NCI-H510A (cell line): ENCODE measurements at places on chromosomes 7 and 10.

DNA sequence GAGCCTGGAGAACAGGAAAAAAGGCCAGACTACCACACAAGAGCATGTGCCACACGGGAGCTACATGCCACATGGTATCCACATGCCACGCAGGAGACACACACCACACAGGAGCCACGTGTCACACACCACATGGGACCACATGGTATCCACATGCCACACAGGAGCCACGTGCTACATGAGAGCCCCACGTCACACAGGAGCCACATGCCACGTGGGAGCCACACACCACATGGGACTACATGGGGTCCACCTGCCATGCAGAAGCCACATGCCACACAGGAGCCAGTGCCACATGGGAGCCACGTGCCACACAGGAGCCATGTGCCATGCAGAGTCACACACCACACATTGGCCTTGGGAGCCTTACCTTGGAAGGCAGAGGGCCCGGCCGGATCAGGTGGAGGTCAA is 244.4 kb upstream of the PPP2R2D start:
- no peak for DNase-seq

DNA sequence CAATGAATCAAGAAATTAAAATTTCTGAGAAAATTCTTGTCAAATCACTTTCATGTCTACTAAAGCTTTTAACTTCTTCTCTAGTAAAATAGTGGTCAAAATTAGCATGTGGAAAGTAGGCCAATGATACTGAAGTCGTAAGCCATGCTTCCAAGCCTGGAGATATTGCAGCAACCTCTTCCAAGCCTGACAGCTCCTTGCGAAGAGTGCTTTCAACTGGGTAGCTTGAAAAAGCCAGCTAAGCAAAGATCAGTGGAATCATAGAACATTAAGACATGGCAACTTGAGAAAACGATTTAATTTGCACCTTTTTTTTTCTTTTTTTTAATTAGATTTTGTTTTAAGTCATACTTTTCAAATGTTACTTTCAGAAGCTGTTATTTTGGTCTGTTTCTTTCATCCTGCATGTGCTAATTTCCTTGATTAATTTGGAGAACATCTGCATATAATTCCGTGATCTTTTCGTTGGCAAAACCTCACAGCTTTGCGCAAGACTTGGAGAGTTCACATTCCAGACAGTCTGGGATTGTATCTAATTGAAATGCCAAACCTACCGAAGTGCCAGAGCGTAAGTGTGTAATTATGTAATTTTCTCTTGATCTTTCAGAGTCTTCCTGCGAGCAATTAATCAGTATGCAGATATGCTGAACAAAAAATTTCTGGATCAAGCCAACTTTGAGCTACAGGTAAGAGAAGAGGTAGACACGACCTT is 142.2 kb upstream of the INSYN2A start:
- no peak for DNase-seq

GRCh38 chr10:77442699-77443189 is 194.9 kb downstream of the KCNMA1 start:
- peak; percentile 66 for DNase-seq

DNA sequence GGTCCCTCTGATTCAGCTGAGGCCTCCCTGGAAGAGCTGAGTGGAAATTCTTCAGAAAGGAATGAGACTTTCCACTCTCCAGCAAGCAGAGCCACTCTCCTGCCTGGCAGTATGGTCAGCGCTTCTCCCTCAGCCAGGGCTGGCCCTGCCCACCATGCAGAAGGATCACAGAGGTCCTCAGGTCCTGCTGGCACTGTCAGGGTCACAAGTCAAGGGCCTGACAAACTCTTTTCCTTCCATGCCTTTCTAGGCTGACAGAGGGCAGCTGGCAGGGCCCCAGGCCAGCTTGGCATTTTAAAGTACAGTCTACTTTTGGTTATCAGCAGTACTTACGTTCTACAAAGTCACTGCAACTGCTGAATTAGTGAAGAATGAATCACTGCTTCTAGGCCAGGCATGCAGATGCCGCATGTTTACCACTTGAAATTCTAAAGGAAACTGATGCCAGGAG is 119.3 kb upstream of the FRMD4A start:
- DNase-seq, result no peak

- DNase-seq, result no peak
Measured at GRCh38 chr7:40937879-40938278, 765.0 kb downstream of the INHBA start.

GRCh38 chr7:43364391-43364790 is 218.5 kb upstream of the STK17A start:
- no peak for DNase-seq

DNA sequence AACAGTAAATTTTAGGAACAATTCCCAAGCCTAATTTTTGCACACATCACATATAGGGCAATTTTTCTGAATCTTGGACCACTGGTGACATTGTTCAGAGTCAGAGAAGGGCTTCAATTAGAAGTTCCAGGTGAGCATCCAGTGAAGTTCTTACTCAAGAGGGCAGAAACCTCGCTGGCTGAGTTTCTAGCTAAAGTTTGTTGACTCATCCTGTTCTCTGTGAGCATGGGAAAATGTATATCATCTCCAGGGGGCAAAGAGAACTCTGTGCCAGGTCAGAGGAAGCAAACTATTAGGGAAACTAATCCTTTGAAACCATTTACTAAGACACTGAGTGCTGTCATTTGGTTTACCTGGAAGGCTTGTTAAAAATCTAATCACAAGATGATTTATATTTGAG is 695.6 kb upstream of the IGFBP3 start:
- DNase-seq, result no peak

- DNase-seq, result no peak
Measured at GRCh38 chr10:16192337-16192736, 244.5 kb upstream of the PTER start.

GRCh38 chr7:56009695-56010094 is 41.5 kb downstream of the PSPH start:
- peak; percentile 95 for DNase-seq

DNA sequence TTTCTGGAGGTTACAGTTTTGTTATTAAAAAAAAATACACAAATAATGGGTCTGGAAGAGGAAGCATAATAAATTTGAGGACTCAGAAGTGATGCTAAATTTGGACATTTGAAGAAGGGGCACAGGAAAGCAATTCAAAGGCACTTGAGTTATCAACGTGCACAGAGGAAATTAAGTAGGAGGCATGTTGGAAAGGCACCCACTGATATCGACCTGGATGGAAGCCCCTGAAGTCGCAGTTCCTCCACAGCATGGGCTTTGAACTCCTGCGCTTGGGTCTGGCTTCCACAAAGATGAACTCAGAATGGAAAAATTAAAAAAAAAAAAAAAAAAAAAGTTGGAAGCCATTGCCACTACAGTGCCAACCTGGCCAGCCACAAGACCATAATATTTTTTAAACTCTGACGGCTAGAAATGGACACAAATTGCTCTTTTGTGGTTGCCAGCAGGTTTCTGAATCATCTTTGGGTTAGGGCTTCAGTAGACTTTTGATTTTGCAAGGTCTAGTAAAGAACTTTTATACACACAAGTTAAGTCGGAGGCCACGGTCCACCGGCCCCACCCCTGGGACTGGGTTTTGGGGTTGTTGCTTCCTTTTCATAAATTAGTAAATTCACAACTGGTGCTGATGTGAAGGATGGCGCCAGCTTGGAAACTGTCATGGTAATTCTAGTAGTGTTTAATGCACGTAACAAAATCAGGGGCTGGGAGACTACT is 21.6 kb downstream of the JCAD start:
- DNase-seq, result no peak

DNA sequence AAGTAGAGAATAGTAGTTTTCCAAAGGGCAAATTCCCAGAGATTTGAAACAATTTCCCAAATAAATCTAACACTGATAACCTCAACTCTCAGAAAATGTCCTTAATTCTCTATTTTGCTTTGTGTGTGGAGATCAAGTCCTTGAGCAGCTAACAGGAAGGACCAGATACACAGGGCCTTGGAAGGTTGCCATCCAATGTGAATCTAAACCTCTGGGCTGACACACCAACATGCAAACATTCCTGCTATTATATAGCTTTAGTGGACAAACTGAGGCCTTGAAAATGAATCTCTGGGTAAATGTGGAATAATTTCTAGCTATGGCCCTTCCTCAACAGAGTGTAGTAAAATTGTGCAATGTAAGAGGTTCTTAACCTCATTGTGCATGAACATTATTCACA is 44.1 kb upstream of the PARD3 start:
- peak; percentile 2 for DNase-seq

DNA sequence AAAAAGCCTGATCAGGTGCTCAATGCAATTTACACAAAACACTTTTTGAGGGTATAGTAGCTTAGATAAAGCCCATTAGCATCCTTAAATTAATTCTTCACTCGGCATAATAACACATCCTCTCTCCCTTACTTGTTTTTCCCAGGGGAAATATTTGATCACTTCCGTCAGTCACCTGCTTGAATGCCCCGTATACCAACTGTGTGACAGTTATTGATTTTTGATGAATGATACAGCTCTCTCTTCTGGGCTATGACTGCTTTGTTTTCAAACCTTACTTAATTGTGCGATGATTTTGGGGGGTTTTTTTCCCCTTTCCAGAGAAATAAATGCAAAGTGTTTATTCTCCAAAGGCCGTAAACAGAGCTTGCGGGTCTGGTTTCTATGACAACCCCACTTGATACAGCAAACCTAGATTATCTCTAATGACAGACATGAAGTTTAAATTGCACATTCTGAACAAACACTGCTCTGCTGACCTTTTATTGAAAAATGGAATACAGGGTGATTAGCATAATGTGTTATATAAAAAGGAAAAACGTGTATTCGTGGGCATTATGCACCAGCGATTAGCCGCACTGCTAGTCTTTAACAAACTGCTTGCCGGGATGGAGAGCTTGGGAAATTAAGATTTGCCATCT is 78.4 kb upstream of the NANOS1 start:
- no peak for DNase-seq

DNA sequence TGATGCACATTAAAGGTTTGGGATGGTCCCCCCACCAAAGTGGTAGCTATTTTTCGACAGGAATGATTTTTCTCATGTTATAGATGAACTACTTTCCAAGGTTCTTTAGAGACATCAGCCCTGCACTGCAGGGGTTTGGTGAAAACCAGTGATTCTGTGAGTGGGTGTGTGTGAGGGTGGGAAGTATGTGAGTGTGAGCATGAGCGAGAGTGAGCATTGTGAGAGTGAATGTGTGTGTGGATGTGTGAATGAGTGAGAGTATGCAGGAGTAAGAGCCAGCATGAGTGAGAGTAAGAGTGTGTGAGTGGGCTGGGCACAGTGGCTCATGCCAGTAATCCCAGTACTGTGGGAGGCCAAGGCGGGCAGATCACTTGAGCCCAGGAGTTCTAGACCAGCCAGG is 75.0 kb downstream of the GOLGA7B start:
- no peak for DNase-seq

- no peak for DNase-seq
Measured at GRCh38 chr10:131422731-131423130, 111.2 kb upstream of the TCERG1L start.

DNA sequence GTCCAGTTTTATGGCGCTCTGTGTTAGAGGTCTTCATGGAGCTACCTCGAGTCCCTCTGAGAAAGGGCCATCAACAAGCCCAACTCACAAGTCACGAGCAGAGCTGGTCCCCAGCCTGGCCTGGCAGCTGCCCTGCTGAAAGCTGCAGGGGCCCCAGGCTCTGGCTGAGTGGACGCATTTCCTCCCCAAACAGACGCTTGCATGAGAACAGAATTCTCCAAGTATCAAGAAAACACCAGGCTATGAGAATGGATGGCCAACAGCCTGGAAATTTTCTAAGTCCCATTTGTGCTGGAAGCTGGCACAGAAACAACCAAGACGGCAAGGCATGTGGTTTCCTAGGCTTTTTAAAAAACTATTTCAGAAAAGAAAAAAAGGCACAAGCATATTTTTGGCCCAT is 114.8 kb downstream of the FAM53B start:
- no peak for DNase-seq

- DNase-seq, result no peak
Measured at GRCh38 chr7:150992833-150993302, 2.1 kb downstream of the NOS3 start.

DNA sequence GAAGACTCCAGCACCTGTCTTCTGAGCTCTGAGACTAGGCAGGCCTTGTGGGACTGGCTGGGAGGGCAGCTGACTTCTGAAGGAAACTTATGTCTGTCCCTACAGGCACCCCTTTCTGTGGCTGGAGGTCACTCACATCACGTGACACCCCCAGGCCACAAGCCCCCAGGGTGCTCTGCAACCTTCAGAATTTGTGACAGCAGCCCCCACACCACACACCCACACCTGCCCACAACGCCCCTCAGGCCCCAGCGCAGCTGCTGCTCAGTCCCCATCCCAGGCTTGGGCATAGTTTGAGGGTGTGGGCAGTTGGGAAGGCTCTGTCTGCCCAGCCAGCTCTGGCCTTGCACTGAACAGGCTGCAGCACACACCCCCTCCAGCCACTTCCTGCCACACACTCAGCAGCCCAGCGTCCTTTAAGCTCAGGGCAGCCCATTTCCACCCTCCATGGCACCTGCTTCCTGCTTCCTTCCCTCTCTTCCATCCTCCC is 80.0 kb upstream of the UNC5B start:
- DNase-seq, result no peak

DNA sequence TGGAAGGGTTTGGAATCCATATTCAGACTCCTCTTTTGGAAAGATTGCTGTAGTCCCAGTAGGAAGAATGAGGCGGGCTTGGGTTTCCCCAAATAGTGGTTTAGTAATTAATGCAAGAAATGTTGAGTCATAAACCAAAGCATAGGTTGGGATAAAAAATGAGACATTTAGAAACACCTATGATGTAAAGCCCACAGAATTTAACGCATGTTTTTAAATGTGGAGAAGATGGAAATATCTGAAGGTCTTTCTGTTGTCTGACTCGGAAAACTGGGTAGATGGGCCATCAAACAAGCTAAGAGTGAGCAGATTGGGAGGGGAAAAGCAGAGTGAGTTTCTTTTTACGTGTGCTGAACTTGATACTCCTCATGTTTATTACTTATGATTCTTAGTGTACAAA is 62.2 kb downstream of the LANCL2 start:
- DNase-seq, result no peak

DNA sequence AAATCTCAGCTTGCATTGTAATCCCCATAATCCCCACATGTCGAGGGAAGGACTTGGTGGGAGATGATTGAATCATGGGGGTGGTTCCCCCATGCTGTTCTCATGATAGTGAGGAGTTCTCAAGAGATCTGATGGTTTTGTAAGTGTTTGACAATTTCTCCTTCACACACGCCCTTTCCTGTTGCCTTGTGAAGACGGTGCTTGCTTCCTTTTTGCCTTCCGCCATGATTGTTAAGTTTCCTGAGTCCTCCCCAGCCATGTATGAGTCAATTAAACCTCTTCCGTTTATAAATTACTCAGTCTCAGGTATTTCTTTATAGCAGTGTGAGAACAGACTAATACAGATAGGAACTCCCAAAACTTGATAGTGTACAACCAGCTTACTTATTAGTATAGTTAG is 98.6 kb downstream of the CREM start:
- DNase-seq, result no peak

DNA sequence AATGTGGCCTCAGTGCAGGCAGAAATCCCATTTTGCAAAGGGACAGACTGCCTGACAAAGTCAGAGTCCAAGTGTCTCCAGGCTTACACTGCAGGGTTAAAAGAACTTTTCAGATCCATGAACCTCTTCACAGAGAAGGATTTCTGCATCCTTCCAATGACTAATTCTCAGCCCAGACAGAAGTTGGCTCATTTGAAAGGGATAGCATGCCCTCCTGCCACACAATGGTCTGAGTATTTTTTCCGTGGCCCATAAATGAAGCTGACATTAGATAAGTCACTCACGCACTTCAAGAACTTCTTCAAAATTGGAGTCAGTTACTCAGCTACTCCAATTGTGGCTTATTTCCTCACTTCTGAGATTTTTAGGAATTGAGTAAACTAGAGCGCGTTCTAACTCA is 170.2 kb downstream of the PLXNA4 start:
- no peak for DNase-seq
